ENCODE measurements at places on chromosomes 1 and 21. TPM values are rescaled to one million over a fixed set of nuclear protein-coding genes. Genes with fewer than 3 reads are reported as not detected.

BLACAT1 gene
- not detected for total RNA-seq

GPR37L1 gene
- under 0.01 TPM for total RNA-seq

RIPPLY3 gene
- not detected for total RNA-seq

TFAP2E gene
- total RNA-seq: 0.52 TPM

REN gene
- total RNA-seq: not detected

FCRL5 gene
- total RNA-seq: not detected

FOXD2 gene
- total RNA-seq: under 0.01 TPM

IFT25 gene
- total RNA-seq: 13.6 TPM

AMIGO1 gene
- total RNA-seq: 8.4 TPM

ADAMTS4 gene
- total RNA-seq: 4.7 TPM

PTPN7 gene
- 0.52 TPM for total RNA-seq

CENPL gene
- total RNA-seq: 9.9 TPM

SNRNP40 gene
- 84.5 TPM for total RNA-seq

ARHGAP30 gene
- 4.2 TPM for total RNA-seq

SLAMF7 gene
- total RNA-seq: 0.52 TPM

MPL gene
- total RNA-seq: not detected
